M059J (cell line): ENCODE measurements at places on chromosomes 4 and X.
A peak's percentile ranks its signal among the peaks of the same experiment; 100 is the strongest.

DNA sequence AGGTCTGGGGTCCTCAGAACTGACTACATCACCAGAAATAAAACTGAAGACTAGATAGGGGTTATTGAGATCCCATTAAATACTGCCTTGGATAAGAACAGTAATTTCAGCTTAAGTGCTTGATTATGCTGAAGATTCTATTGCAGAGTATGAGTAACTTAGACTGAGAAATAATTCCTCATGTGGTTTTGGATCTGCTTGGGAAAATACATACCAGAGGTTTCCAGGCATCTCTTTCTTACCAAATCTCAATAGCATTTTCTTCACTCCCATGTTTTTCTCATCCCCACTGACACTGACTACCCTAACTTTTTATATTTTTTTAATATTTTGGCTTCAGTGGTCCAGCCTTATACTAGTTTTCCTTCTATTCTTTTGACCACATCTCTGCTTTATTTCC is 92.0 kb upstream of the TEX13D start:
- DNase-seq = no peak

DNA sequence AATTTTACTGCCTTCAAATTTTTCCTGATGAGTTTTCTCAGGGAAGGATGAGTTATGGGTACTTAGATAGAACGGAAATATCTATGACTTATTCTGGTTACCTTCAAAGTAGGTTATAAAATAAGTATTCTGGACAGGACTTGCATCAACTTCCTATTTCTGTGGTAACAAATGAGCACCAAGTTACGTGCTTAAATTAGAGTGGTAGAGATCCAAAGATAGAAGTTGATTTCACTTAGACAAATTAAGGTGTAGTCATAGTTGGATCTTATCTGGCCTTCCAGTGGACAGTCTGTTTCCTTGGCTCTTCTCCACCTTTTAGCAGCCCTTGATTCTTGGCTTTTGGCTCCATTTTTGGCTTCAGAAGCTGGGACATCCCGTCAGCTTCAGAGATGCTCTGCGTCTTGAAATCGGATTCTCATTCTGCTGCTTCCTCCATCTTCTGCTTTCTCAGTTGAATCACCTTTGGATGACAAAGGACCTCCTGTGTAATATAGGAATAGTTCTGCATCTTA is 109.9 kb downstream of the ZNF518B start:
- peak; percentile 90 for DNase-seq

DNA sequence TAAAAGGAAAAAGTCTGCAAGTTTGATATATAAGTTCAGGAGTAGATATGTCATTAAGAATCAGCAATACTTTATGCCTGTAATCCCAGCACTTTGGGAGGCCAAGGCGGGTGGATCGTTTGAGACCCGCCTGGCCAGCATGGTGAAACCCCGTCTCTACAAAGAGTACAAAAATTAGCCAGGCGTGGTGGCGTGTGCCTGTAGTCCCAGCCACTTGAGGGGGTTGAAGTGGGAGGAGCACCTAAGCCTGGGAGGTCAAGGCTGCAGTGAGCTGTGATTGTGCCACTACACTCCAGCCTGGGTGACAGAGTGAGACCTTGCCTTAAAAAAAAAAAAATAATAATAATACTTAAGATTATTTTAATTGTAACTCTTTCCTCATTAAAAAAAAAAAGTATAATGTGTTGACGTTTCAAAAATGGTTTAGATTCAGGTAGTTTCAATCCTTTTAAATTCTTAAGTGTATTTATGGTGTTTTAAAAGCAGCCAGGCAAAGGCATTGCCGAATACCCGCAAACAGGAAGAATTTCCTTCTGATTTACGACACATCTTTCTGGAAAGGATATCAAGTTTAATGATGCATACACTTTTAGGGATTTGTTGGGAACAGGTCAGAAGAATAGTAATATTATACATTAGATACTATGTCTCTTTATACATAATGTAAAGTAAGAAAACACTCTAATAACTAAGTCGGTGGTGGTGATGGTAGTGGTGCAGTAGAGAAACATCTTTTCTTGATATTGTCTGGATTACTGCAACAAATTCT is 80.9 kb downstream of the KDM6A start:
- DNase-seq = peak; percentile 33

DNA sequence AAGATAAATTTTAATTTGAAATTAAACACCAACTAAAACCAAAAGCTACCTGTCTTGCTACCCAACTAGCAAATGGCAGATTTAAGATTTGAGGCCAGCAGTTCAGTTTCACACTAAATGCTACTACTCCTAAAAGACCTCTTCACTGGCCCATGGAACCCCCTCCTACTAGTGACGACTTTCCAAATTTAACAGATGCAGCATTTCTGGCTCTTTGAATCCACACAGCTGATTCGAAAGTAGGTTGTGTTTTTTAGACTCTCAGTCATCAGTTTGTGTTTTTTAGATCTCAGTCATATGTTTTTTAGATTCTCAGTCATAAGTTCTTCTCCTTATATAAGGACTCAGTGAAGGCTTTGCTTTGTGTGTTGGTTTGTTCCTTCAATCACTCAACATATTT is 11.1 kb upstream of the CC2D2A start:
- no peak for DNase-seq

GRCh38 chrX:53992589-53992988 is 51.7 kb downstream of the PHF8 start:
- peak; percentile 19 for DNase-seq

- no peak for DNase-seq
Measured at GRCh38 chr4:133390198-133390855, 241.2 kb downstream of the PCDH10 start.

- DNase-seq = no peak
Measured at GRCh38 chrX:40663880-40664630, 16.7 kb upstream of the CXorf38 start.

- DNase-seq = no peak
Measured at GRCh38 chrX:119211649-119212014, 24.5 kb upstream of the PGRMC1 start.

DNA sequence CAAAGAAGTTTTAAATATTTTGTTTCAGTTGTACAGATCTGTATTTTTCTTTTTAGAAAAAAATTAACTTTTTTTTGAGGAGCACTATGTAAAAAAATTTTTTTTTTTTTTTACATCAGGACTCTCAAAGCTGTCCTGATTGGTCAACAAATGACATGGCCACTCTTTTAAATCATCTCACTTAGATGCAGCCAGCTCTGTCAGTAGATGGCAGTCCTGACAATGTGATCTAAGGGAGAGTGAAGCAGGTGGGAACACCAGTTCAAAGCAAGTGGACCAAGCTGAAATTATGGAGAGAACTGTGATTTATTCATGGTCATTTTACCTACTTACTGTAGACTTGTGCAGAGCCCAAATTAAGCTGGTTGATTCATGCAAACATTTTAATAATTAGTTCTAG is 174.7 kb upstream of the GPRIN3 start:
- DNase-seq = peak; percentile 71

DNA sequence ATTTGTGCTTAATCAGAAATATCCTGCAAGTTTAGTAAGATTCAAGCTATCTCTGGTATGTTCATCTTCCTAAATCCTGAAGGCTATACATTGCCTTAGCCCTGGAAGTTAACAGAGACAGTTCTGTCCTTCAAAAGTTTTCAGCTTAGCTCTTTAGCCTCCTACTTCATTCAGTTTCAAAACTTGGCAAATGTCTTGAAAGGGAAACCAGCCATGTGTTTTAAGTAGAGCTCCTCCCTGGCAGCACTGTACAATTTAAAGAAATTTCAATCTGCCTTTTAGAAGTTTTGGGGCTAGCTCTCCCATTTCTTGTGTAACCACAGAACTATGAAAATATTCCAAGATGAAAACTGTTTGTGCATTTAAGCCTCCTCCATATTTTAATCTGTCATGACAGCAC is 47.0 kb downstream of the FANCB start:
- DNase-seq = no peak

- no peak for DNase-seq
Measured at GRCh38 chr4:150447356-150447755, 134.6 kb upstream of the MAB21L2 start.
